ENCODE measurements at places on chromosomes 2 and 18.

GRCh38 chr2:240624011-240624949 lies 1.0 kb upstream of the GPR35 start:
- DNase-seq: no peak

GRCh38 chr2:111698089-111698488 lies 185.9 kb downstream of the ANAPC1 start:
- no peak for DNase-seq

GRCh38 chr2:194343167-194343566 lies 1313.9 kb upstream of the SLC39A10 start:
- no peak for DNase-seq

DNA sequence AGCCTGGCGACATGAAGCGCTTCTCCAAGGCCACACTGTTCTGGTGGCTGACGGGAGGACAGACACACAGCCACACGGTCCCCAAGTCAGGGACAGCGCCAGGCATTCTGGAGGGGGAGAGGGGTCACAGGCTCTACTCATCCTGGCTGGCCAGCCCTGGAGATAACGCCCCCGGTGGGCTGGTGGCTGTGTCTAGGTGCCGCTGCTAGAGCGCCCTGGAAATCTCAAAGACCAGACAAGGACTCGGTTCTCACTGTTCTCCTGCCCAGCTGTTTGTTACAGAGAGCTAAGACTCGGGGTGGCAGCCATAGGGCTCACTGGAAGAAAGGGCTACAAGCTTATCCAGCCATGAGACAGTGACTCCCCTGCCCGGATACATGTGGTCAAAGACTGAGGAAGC lies 72.0 kb downstream of the KCNF1 start:
- no peak for DNase-seq

DNA sequence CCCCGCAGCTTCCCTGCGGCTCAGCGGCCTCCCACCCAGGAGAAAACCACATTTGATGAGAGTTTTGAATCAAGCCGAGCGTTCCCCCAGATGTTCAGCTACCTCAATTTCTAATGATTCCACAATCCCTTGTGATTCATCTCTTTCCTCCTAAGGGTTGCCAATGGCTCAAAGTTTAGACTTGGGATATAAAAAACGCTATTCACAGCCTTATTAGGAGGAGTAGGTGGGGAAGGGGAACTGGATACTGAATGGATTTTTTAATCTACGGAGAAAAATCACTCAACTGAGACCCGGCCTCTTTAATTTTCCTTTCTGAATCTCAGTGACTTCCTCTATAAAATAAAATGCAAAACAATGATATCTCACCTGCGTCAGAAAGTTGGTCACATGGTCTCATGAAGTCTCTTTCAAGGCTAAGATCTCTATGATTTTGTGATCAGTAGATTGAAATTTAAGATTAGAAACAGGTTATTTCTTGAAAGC lies 192.6 kb upstream of the TCF4 start:
- DNase-seq: peak; percentile 48

GRCh38 chr2:120176526-120176925 lies 46.7 kb downstream of the TMEM185B start:
- no peak for DNase-seq

Data from muscle of arm (tissue), 14 donors.